Stimulated activated CD4-positive, alpha-beta T cell treated with anti-CD3 and anti-CD28 coated beads, Interleukin-15, amount 100 ng/mL, for 24 hours (primary cell): ENCODE measurements at places on chromosomes 2 and 18.

DNA sequence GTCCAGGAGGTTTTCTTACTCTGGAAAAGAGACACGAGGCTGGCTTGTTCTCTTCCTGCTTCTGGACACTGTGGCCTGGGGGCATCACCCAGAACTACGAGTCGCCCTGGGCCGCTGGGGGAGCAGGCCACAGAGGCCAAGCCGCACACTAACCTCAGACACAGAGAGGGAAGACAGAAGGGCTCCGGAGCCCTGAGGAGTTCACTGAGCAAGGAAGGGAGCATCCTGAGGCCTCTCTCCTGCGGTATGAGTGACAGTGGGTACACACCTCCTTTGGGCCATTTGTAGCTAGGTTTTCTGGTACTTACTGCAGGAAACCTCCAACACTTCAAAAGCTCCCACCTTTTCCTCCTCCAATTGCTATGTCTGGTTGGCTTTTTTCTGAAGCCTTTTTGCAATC, 494.1 kb downstream of the DLGAP1 start:
- no peak for DNase-seq

GRCh38 chr2:134501476-134502091, 217.2 kb downstream of the TMEM163 start:
- no peak for DNase-seq

- DNase-seq = peak; percentile 19
These were observed 20.1 kb upstream of the C2orf72 start for GRCh38 chr2:231017231-231017598.

DNA sequence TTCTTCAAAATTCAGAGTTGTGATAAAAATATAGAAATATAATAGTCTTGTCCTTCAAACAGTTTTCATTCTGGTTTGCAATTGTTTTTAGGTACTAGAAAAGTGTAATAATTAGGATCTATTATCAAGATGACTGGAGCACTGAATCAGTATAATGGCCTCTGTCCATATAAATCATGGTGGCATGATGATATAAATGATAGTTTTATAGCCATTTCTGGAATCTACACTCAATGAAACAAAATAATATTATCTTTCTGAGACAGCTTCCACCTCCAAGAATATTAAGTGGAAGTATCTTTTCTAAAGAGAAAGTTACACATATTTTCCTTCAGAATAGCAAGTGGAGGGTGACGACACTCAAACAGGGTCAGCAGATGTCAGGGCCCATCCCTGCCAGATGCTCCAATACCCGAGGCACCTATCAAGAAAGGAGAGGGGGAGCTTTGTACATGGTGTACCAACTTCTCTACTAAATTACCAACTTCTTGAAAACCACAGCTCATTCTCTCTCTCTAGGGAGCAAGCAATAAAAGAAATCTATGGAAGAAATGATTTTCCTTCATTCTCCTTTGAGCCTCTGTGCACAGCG, 882.7 kb upstream of the CHAC2 start:
- no peak for DNase-seq

DNA sequence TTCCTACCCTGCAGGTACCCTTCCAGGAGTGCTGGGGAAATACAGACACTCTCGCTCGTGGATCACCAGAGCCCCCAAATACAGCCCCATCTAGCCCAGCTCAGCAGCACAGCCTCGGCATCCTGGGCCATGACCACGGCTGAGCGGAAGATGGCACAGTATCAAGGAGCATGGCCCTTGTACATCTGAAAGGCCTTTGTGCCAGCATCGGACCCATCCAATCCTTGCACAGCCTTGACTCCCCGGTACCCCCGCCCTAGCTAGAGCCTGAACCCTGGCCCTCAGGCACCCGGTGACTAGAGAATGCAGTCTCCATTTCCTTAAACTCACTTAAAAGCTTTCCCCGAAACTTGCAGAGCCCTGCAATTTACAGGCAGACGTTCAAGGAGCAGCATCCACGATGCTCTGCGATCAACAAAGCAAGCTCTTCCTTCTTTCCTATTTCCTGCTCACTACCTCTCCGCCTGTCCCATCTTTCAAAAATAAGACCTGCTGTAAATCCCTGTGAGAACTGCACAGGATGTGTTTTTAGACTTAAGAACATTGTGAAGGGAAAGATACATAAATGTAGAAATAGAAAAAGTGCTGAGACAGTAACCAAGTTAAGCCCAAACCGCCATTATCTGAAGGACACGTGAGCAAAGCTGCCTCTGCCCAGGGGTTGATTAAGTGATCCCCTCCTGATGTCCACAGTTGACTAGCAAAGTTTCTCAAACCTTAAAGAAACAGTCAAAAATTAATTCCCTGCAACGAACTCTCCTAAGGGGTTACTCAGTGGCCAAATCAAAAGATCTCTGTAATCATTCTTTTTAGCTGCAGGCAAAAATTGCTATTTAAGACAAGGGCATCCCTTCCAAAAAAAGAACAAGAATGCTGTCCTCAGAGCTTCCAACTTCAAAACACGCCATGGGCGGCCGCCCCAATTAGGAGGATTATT, 48.5 kb downstream of the ZNF516 start:
- DNase-seq = no peak

DNA sequence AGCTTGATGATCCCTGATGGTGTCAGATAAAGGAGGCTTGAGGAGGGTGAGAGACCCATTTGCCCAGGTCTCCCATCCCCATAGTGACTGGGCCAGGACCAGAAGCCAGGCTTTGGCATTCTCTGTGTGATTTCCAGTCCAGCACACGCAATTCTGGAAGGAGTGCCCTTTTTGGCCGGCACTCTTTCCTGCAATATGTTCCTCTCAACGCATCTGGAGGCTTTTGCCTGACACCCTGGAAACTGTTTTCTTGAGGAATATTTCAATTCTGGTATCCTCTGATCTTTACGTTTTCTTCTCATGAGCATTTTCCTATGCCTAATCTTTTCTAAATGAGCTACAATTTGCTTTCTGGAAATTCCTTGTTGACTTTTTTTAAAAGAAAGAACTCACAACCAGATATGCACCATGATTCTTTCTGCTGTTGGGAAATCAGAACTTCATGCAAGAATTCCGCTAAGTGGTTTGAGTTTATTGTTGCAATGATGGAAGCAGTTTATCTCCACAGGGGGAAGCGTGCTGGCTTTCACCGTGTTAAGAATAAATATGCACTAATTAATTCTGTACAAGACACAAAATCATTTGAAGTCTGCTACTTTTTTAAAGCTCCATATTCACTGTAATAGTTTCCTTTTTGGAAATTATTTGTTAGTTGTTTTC, 143.7 kb downstream of the NAPG start:
- DNase-seq = no peak

- no peak for DNase-seq
These were observed 156.9 kb downstream of the SETBP1 start for GRCh38 chr18:44837482-44838180.
